IMR-90 (cell line): ENCODE measurements at places on chromosomes 4 and X.

GRCh38 chr4:82798168-82799005 is at the start of gene SCD5:
SCD5 (minus strand) TSS chr4:82798796; CDS start chr4:82798537, 259 bp downstream.
- H3K4me1 ChIP-seq, result peaks cover 10% of the 10 kb centered on the region
- H3K36me3 ChIP-seq, result 0 out of 2 replicates have a peak, but pooled peaks cover 1% of the 10 kb centered on the region
- H3K4me3 ChIP-seq, result peak within 1 kb of the TSS; percentile 92
- no peaks in the 10 kb centered on the region for H3K27me3 ChIP-seq
- peak; percentile 82 for DNase-seq
- peak within 1 kb of the TSS; percentile 27; the same call in 1 of the 2 replicates for H3K27ac ChIP-seq

DNA sequence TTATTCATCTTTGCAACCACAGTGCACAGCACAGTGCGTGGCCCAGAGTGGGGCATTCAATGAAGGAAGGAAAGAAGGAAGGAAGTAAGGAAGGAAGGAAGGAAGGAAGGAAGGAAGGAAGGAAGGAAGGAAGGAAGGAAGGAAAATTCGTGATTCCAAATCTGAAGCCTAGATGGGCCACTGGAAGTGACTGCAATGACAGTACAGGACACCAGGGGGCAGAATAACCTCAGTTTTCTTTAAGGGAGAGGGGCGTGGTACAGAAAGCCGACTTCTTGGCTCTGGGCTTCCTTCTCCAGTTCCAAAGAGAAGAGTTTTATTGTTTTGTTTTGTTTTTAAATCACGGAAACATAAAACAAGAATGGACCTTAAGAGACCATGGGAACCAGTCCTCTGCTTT is 47.8 kb downstream of the APLN start:
- H3K27ac ChIP-seq, result no peak overlapping the region
- no peak overlapping the region for H3K4me3 ChIP-seq
- H3K4me1 ChIP-seq, result peaks cover 2% of the 10 kb centered on the region; the same call in 1 of the 2 replicates
- peaks cover 3% of the 10 kb centered on the region; the same call in 1 of the 2 replicates for H3K27me3 ChIP-seq

DNA sequence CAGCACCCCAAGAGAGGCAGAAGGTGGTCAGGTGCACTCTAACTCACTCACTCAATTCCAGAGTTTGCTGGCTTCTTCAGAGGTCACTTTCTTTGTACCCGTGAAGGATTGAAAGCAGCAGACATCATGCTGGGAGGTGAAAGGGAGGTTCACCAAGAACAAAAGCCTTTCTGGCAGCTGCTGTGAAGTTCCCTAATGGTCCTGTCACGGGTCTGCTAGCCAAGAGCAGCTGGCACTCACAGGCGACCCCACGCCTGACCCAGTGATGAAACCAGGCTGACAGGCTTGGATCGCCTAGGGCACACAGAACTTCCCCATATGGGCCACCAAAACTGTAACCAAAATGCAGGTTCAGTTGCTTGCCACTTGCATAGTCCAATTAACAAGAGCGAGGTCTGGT is 11.8 kb downstream of the NUDT11 start:
- H3K4me1 ChIP-seq, result peaks cover 2% of the 10 kb centered on the region
- no peak overlapping the region for H3K27ac ChIP-seq
- no peaks in the 10 kb centered on the region for H3K27me3 ChIP-seq

DNA sequence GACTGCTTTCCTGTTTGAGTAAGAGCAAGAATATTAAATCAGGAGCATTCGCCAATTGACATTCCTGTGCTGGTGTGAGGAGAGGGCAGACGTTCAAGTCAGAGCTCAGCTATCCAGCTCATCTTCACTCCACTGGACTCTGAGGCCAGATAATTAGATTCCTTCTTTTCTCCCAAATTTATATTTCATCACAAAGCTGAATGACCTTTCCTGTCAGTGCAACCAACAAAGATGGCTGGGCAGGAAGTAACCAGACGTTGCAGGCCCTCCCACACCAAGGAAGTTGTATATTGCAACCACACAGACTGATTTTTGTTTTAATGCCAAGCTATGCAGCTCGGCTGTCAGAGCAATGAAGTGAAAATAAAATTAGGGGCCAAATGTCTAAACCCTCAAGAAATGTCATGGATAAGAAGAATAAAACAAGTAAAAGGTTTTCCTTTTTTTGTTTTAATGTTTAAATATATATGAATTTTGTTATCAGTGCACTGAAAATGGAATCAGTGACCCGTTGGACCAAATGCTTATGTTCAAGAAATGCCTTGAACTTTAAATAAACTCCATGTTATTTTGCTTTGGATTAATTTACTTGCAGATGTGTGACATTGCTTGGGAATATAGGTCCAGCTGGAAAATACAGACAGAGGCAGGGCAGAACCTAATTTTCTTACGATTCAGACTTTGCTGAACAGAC is 578.9 kb upstream of the FAT1 start:
- DNase-seq, result peak; percentile 39
- no peaks in the 10 kb centered on the region for H3K27me3 ChIP-seq
- H3K4me3 ChIP-seq, result no peak overlapping the region
- H3K36me3 ChIP-seq, result no peaks in the 10 kb centered on the region
- H3K27ac ChIP-seq, result peak overlapping the region; percentile 54; the same call in 1 of the 2 replicates

DNA sequence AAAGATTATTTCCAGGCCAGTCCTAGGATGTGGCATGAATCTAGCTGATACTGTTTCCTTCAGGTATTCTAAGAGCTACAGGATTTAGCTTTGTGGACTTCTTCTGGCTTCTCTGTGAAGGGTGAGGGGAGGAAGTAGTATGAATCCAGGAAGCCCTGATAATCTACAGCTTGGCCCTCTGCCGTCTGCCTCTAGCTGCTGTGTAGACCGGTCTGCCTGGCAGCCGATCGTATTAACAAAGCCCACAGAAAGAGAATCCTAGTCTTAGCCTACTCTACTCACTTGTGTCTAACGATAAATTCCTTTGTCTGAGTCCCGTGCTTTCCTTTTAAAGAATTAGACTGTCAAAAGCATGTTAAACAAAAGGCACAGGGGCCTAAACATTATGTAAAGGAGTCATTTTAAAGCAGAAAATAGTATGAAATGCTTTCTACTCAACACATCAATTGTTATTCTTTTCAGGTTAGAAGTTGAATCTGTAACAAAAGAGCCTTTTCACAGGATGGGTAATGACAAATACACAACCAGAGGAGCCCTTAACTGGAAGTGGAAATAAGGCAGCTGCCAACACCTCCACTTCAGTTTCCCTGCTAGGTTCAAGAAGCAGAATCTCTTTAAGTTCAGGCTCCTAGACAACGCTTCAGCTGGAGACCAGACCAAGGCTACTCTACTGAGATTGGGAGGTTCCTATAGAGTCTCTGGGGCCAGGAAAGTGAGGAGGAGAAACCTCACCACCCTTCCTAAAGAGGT is 48.9 kb upstream of the UCP1 start:
- H3K4me3 ChIP-seq, result no peak overlapping the region
- H3K4me1 ChIP-seq, result no peaks in the 10 kb centered on the region
- H3K27me3 ChIP-seq, result no peaks in the 10 kb centered on the region
- DNase-seq, result no peak
- no peak overlapping the region for H3K27ac ChIP-seq

- H3K27ac ChIP-seq, result no peak overlapping the region
- H3K4me3 ChIP-seq, result no peak overlapping the region
- no peaks in the 10 kb centered on the region for H3K36me3 ChIP-seq
- H3K4me1 ChIP-seq, result no peaks in the 10 kb centered on the region
- no peak for DNase-seq
Observed at GRCh38 chr4:169899295-169899694, 126.9 kb downstream of the MFAP3L start.

- no peak overlapping the region for H3K27ac ChIP-seq
- no peak overlapping the region for H3K4me3 ChIP-seq
- DNase-seq, result no peak
- H3K27me3 ChIP-seq, result peaks cover 58% of the 10 kb centered on the region
- no peaks in the 10 kb centered on the region for H3K36me3 ChIP-seq
Observed at GRCh38 chr4:998096-998691, 5.0 kb upstream of the SLC26A1 start.

- no peak overlapping the region for H3K4me3 ChIP-seq
- no peaks in the 10 kb centered on the region for H3K36me3 ChIP-seq
- peak; percentile 55 for DNase-seq
- H3K27me3 ChIP-seq, result no peaks in the 10 kb centered on the region
- no peak overlapping the region for H3K27ac ChIP-seq
- no peaks in the 10 kb centered on the region for H3K4me1 ChIP-seq
Observed at GRCh38 chrX:57821703-57822387, 88.4 kb downstream of the ZXDA start.

GRCh38 chr4:174835536-174835935 is 6.5 kb upstream of the GLRA3 start:
- no peaks in the 10 kb centered on the region for H3K36me3 ChIP-seq
- DNase-seq, result no peak
- H3K27ac ChIP-seq, result no peak overlapping the region
- no peaks in the 10 kb centered on the region for H3K4me1 ChIP-seq
- no peaks in the 10 kb centered on the region for H3K27me3 ChIP-seq
- H3K4me3 ChIP-seq, result no peak overlapping the region

DNA sequence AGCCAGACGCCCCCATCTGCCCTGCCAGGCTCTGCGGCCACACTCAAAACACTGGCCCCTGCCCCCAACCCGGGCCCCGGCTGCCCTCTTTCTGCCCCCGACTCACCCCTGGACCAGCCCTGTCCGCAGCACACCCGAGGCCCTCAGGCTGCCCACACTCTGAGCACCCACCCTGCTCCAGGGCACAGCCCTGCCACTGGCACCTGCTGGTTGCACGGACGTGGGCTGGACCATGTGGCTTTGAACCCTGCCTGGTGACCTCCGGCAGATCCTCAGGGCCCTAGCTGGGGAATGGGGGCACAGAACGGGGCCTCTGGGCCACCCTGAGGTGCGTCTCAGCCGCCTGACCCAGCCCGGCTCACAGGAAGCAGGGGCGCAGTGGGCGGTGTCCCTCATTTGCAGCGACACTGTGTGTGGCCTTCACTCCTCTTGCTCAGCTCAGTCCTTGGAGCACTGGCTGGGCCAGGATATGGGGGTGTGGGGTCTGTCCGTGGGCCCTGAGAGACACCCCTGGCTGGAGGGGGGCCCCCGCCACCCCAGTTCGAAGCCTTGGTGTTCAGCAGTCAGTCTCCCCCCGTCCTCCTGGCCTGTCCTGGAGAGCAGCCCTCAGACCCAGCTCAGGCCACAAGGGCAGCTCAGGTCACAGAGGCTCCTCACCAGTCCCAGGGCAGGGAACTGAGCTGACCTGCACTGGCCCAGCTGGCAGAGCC is 73.2 kb downstream of the FAM53A start:
- no peak overlapping the region for H3K4me3 ChIP-seq
- H3K4me1 ChIP-seq, result no peaks in the 10 kb centered on the region
- peaks cover 3% of the 10 kb centered on the region; the same call in 1 of the 2 replicates for H3K27me3 ChIP-seq
- no peak overlapping the region for H3K27ac ChIP-seq

GRCh38 chr4:163701916-163702315 is 207.4 kb downstream of the TMA16 start:
- H3K27me3 ChIP-seq, result no peaks in the 10 kb centered on the region
- no peak overlapping the region for H3K4me3 ChIP-seq
- H3K36me3 ChIP-seq, result no peaks in the 10 kb centered on the region
- H3K27ac ChIP-seq, result no peak overlapping the region
- H3K4me1 ChIP-seq, result peaks cover 3% of the 10 kb centered on the region; the same call in 1 of the 2 replicates

DNA sequence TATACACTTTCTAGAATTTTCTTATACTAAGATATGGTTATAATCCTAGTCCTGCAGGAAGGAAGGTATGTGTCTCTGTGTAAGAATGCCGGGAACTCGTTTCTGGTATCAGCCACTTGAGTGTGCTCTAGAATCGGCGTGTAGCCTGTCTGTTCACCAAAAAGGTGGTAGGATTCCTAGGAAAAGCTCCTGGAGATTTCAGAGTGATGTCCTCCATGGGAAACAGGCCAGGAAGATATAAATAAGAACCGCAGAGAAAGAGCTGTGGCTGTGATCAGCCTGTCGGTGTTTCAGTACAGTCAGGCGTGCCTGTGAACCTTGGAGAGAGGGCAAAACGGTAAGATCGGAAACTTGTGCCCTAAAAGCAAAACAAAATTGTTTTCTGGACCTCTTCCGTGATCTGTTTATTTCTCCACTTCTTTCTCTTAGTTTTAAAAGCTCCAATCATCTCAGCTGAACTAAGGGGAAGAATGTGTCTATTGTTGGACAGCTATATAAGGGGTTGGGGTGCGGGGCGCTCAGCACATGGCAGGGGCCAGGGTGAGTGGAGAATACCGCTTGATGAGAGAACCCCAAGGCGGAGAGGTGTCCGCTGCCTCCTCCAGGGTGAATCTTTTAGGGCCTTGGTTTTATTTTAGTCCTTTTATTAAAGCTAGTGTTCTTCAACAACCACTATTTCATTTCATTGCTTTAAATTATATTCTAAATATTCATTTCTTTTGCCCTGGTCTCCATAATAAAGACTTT is 303.8 kb upstream of the TENM3 start:
- peak; percentile 51 for DNase-seq
- H3K27ac ChIP-seq, result no peak overlapping the region
- H3K36me3 ChIP-seq, result no peaks in the 10 kb centered on the region
- H3K4me3 ChIP-seq, result no peak overlapping the region
- no peaks in the 10 kb centered on the region for H3K4me1 ChIP-seq
- no peaks in the 10 kb centered on the region for H3K27me3 ChIP-seq

- H3K27ac ChIP-seq, result no peak overlapping the region
- no peaks in the 10 kb centered on the region for H3K27me3 ChIP-seq
- no peak overlapping the region for H3K4me3 ChIP-seq
Observed at GRCh38 chr4:163263606-163264005, 68.8 kb downstream of the NPY1R start.

DNA sequence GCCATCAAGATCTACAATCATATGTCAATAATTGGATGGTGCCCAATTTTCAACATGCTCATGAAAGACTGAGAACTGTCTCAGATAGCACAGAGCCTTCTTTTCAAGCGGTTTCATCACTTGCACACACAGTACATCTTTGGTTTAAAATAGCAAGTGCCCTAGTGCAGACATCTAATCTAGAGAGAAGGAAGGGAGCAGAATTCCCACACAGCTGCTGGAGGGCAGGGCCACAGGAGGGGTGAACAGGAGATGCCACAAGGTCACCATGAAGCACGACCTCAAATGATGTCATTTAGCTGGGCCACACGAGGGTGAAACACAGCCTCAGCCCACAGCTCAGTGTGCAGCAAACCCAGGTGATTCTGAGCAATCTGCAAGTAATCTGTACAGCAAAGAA is 24.3 kb downstream of the LEF1 start:
- H3K4me1 ChIP-seq, result no peaks in the 10 kb centered on the region
- DNase-seq, result no peak
- H3K27me3 ChIP-seq, result peaks cover 4% of the 10 kb centered on the region
- H3K4me3 ChIP-seq, result no peak overlapping the region
- H3K36me3 ChIP-seq, result no peaks in the 10 kb centered on the region

DNA sequence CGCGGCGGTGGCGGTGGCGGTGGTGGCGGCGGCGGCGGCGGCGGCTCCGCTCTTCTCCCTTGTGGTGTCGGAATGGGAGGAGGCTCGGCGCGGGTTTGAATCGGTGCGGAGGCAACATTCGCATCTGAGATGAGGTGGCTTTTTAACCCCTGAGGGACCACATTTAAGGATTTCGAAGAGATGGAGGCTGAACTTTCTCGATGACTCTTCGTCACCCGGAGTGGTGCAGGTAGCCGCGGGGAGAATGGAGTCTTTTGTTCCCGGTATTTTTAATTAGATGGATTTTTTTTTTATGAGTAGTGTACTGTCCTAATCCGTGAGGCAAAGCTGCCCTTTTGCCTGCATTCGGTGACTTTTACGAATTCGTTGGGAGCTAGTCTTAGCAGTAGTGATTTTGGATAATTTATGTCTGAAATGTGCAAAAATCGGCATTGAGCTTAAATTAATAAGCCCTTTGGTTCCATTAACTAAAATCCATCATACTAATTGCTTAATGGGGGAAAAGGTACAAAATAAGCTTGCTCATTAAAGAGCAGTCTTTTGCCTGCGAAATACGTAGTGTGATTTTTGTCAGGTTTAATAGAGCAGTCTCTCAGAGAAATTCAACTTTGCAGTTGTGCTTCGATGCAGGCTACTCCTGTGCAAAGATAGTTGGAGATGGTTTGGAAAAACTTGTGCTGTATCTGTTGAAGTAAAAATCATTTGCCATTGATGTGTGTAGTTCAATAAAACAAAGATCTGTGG is 206.2 kb downstream of the TENM3 start:
- peak; percentile 49 for DNase-seq
- no peaks in the 10 kb centered on the region for H3K4me1 ChIP-seq
- H3K4me3 ChIP-seq, result peak overlapping the region; percentile 62
